ENCODE measurements at places on chromosomes 13 and 19.

DNA sequence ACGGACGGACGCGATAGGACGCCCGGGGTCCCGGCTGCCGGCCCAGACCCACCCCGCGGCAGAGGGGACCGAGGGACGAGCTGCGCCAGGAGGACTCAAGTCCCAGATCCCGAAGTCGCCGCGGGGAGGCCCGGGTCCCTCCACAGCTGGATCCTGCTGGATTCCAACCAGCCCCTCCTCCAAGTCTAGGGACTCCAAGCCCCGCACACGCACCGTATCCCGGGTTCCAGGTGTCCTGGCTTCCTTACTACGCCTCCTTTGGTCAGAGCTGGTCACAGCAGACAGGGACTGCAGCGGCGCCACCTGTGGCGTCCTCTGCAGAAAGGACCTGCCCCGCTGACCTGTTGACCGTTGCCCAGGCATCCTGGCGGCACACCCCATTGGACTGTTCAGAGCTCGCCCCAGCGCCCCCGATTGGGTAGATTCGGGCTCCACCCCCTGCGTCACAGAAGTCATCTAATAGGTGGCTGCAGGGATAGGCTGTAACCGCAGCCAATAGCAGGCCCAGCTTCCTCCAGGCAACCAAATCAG, 29.0 kb upstream of the ZNF709 start:
- no peak for DNase-seq

DNA sequence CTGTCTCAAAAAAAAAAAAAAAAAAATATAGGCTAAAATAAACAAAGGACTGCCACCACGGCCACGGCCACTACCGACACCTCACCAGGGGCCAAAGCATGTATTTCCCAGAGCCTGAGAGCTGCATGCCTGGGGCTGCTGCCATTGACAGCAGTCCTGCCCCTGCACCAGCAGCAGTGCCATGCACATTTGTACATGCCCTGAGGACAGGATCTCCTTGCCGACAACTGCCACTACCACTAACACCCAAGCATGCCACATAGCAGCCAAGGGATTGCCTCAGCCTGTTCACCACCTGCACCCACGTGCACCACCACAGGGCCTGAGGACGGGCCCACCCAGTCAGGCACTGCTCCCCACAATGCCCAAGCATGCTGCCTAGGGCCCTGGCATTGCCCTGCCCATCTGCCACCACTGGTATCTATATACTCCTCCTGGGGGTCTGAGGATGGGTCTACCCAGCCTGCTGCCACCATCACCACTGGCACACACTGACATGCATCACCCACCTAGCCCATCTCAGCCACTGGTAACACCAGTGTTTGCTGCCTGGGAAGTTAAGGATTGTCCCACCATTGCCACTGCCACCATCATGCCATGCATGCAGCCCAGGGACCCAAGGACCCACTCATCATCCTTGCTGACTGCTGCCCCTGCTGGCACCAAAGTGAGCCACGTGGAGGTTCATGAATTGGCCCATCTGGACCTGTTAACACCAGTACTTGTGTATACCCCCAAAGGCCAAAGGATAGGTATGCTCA, 10.6 kb upstream of the NUP62 start:
- no peak for DNase-seq

- no peak for DNase-seq
Observed at GRCh38 chr13:39224671-39225240, 186.5 kb downstream of the NHLRC3 start.

- no peak for DNase-seq
Observed at GRCh38 chr19:4007836-4008539, 452 bp downstream of the PIAS4 start.

GRCh38 chr19:2758601-2759313, 18.9 kb upstream of the SLC39A3 start:
- no peak for DNase-seq

- no peak for DNase-seq
Observed at GRCh38 chr13:102757006-102757405, 16.6 kb downstream of the TEX30 start.

- DNase-seq, result no peak
Observed at GRCh38 chr19:39525205-39525604, 7.4 kb downstream of the EID2B start.

DNA sequence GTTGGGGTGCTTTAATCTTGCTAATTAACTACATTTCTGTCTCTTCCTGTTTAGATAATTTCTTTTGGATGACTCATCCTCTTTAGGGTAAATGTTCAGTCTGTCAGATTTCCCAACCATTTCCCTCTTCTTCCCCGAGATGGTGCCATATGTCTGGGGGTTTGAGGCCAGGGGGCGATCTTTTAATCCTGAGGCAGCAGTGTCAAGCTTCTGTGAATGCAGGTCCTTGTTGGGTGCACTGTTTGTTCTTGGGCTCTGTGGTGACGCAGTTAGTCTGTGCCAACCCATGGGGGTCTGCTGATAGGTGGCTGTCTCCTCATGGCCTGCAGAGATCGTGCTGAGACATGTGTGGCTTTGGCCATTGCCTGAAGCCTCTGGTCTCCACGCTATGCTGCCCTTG, 420.4 kb downstream of the NDFIP2 start:
- DNase-seq, result peak; percentile 7

DNA sequence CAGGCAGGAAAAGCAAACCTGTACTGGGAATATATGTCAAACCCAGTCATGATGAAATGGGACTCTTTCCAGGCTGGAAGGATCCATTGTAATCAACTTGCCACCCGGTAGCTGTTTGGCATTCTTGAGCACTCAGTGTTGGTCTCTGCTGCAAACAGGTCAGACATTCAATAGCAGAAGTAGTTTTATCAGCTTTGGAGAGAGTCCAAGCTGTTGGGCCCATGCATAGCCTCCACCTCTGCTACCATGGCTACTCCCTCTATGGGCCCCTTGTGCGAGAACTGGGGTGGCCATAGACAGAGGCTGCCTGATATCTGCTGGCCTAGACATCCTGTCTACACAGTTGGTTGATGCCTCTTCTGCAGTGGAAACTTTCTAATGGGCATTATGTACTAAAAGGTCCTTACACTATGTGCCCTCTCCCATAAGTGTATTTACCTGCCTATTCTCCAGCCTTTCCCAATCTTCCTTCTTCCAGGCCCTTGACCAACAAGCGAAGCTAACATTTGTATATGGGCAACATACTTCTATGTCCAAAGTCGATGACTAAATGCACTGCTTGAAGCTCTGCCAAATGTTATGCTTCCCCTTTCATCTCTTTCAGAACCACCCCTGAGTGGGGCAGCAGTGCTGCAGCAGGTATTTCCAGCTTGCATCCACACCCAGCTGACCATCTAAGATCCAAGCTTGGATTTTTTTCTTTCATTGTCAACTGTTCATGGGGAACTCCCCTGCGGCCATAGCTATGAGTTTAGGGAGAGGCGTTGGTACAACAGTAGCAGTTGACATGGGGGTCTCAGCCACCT, 5.3 kb upstream of the RNF6 start:
- DNase-seq, result no peak

GRCh38 chr13:37595162-37595561, 3.4 kb downstream of the POSTN start:
- peak; percentile 68 for DNase-seq

DNA sequence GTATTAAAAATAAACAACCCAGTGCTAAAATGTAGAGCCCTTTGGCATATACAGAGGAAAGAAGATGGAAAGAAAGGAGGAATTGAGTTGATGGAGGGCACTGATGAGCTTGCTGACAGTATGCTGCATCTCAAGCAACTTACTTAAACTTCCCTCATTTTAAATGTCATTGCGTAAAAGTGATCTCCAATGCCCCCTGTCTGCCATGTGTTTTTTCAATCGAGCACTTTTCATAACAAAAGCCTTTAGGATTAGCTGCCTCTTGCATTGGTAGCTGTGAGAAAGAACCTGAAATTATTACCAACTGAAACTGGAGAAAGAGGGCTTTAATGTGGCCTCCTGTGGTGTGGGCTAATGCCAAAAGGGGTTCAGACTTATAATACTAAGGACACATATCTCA, 541.6 kb downstream of the SUCLA2 start:
- DNase-seq, result no peak

DNA sequence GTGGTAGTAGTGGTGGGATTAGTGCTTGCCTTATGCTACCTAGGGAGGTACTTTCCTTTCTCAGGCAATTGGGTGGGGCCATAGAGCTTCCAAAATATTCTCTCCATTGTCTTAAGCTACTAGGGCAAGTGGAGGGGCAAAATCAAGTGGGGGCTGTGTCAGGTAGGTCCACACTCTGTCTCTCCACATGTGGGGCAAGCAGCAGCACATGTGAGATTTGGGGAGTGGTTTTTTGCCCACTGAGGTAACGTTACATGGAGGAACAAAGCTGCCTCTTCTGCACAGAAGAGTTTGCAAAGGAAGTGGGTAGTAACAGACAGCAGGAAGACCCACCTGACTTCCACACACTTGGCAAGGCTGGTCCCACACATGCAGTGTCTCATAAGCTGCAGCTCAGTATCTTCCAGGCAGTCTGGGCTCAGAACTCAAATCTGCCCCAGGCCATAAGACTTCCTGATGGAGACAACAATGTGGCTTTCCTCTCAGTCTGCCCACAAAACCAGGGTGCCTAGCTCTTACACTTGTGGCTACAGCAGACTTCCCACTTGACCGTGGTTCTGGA, 1581.5 kb upstream of the PCDH20 start:
- no peak for DNase-seq

- DNase-seq, result peak; percentile 54
Observed at GRCh38 chr13:21333186-21333585, 125.9 kb downstream of the ZDHHC20 start.

DNA sequence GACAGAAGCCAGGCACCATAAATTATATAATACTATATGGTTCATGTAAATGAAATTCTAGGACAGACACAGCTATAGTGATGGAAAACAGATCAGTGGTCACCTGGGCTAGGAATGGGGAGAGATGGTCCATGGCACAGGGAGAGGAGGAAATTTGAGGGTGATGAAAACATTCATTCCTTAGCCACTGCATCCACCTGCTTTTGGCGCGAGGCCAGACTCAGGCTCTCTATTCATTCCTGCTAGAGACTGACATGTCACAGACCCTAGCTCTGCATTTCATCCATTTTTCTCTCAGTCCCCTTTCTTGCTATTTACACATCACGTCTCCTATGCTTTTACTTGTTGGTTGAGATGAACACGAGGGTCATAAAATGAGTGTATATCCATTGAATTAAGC, 628.3 kb upstream of the SLC10A2 start:
- DNase-seq, result no peak

DNA sequence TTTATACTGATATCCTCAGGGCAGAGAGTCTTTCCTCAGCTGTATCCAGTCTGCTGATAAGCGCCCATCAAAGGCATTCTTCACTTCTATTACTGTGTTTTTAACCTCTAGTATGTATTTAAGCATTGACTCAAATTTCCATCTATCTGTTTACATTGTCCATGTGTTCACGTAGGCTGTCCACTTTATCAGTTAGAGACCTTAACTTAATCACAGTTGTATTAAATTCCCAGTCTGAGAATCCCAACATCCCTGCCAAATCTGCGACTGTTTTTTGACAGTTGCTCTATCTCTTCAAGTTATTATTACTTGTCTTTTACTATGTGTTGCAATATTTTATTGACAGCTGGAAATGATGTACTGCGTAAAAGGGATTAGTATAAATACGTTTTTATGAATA, 1613.7 kb upstream of the MIR17HG start:
- DNase-seq, result no peak

- DNase-seq, result no peak
Observed at GRCh38 chr19:31516756-31517155, 167.5 kb upstream of the TSHZ3 start.

GRCh38 chr13:28585561-28585960, 73.4 kb upstream of the POMP start:
- no peak for DNase-seq

GRCh38 chr19:9883764-9884163, 48.6 kb downstream of the PIN1 start:
- no peak for DNase-seq

GRCh38 chr13:46213242-46213641, 1.5 kb downstream of the LRRC63 start:
- DNase-seq, result no peak

DNA sequence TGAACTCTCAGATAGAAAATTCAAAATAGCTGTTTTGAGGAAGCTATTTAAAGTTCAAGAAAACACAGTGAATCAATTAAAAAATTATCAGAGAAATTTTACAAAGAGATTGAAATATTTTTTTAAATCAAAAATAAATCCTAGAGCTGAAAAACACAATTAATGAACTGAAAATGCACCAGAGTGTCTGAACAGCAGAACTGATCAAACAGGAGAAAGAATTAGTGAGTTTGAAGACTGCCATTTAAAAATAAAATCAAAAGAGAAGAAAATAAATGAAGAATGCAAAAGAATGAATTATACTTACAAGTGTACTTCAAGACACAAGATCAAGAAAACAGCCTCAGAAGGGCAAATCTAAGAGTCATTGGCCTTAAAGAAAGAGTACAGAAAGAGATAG, 1000.2 kb upstream of the ATXN8OS start:
- no peak for DNase-seq

GRCh38 chr19:2491130-2491801, 15.3 kb downstream of the GADD45B start:
- peak; percentile 89 for DNase-seq

- DNase-seq, result peak; percentile 67
Observed at GRCh38 chr13:46575301-46575771, 22.4 kb downstream of the LRCH1 start.

DNA sequence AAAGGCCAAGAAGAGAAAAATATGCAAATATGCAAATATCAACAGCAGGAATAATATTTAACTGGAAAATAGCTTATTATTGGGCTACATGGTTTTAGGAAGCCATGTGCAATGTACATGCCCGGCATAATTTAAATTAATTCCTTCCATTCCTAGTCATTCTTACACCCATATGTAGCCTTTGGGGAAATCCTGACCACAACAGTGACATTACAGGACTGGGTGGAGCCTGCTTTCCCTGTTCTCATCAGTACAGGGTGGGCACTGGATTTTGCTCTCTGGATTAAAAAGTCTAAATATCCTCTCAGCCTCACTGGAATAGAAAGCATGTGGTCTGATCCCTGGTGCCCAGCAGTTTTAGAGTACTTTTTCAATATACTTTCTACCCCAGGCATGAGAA, 198.2 kb downstream of the DNAJC15 start:
- DNase-seq, result no peak

GRCh38 chr13:39512687-39513086, 90.3 kb downstream of the LHFPL6 start:
- DNase-seq, result no peak

- DNase-seq, result peak; percentile 15
Observed at GRCh38 chr19:49413348-49413747, 9.9 kb downstream of the PTH2 start.

Data from astrocyte (in vitro differentiated cells and primary cell).